ENCODE measurements at places on chromosomes 3 and 15.
A peak's percentile ranks its signal among the peaks of the same experiment; 100 is the strongest.

- DNase-seq, result no peak
Measured at GRCh38 chr15:84762840-84763572, 14.6 kb downstream of the ZNF592 start.

DNA sequence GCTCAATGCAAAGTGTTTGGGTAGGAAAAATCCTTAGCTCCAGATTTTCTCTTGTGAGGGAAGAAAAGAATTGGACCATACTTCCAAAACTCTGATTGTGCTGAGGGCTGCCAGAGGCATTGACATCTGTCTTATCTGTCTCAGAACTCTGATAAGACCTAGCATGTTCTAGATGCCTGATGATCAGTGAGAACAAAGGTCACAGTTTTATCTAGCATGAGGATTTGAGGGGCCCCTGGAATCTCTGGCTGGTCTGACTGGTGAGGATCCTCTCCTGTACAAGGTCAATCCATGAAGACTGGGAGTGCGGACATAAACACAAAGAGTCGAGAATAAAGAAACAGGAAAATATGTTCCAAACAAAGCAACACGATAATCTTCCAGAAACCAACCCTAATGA is 40.1 kb downstream of the GPR149 start:
- DNase-seq, result no peak

DNA sequence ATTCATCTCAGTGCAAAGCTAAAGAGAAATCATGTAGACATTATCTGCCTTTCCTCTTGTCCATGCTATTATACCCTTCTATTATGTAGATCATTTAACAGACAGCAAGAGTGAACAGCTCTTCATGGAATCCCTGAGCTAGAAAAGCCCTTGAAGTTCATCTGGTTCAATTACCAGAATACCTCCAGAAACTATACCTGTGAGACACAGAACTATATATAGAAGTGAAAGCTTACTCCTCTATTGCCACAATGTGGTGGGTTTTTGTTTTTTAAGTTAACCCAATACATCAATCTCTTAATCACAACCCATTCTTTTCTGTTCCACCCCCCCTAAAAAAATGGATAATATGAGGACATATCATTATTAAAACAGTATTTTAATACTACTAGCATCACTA is 347.7 kb downstream of the PLCL2 start:
- no peak for DNase-seq

GRCh38 chr3:129184396-129184657 is 631 bp upstream of the CNBP start:
- peak; percentile 33 for DNase-seq

DNA sequence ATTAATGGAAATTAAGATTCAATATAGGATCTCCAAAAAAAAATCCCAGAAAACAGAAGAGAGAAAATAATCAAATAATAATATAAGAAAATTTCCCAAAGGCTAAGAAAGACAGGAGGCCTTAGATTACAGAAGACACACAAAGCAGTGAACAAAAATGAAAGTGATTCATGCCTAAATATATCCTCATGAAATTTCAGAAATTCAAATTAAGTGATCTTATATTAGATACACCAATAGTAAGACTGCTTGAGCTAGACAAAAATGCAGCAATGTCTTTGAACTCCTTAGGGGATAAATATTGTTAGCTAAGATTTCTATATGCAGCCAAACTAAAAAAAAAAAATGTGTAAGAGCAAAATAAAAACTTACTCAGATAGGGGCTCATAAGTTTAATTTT is 44.6 kb upstream of the ARPP21 start:
- DNase-seq, result no peak

- DNase-seq, result no peak
Measured at GRCh38 chr3:101117980-101118379, 124.8 kb upstream of the ABI3BP start.

- DNase-seq, result peak; percentile 61
Measured at GRCh38 chr15:67146234-67146633, 80.8 kb downstream of the SMAD3 start.

DNA sequence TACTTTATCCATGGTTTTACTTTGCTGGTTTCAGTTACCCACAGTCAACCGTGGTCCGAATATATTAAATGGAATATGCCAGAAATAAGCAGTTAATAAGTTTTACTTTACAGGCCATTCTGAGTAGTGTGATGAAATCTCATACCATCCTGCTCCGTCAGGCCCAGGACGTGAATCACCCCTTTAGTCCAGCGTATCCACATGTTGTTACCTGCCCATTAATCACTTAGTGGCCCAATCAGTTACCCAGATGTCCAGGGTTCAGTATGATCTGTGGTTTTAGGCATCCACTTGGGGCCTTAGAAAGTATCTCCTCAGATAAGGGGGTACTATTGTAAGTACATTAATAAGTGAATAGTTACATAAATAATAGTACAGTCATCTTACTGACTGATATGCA is 88.0 kb downstream of the TTBK2 start:
- DNase-seq, result no peak

DNA sequence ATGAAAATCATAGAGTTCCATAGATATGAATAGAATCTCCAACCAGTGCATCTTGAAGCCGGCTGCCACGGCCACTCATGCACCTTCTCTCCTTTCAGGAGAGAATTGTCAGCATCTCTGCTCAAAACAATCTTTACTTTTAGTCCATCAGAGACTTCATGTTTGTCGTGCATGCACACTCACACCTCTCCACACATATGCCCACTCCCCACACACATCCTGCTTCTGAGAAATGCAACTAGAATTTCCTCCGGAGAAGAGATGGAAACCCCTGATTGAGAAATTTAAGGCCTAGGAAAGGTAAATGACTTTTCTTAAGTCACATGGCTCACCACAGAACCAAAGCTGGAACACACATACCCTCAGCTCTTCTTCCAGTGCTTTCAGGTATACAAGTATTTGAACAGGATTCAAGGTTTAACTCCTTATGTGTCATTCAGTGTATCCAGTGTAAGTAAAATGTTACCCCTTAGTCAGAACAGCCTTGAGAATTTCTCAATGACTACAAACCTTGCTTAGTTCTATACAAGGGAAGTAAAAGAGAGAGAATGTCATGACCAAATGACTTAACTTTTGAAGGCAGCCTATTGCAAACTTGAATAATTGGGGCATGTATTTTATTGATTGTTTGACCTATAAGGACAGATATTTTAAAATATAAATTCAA is 69.1 kb upstream of the TSEN2 start:
- no peak for DNase-seq

- no peak for DNase-seq
Measured at GRCh38 chr3:23743141-23743784, 62.5 kb upstream of the UBE2E1 start.

GRCh38 chr3:71072986-71073385 is 510.5 kb downstream of the FOXP1 start:
- DNase-seq, result no peak

GRCh38 chr3:38002291-38002876 is 11.8 kb downstream of the VILL start:
- no peak for DNase-seq

- no peak for DNase-seq
Measured at GRCh38 chr3:111260878-111261277, 189.3 kb downstream of the NECTIN3 start.

DNA sequence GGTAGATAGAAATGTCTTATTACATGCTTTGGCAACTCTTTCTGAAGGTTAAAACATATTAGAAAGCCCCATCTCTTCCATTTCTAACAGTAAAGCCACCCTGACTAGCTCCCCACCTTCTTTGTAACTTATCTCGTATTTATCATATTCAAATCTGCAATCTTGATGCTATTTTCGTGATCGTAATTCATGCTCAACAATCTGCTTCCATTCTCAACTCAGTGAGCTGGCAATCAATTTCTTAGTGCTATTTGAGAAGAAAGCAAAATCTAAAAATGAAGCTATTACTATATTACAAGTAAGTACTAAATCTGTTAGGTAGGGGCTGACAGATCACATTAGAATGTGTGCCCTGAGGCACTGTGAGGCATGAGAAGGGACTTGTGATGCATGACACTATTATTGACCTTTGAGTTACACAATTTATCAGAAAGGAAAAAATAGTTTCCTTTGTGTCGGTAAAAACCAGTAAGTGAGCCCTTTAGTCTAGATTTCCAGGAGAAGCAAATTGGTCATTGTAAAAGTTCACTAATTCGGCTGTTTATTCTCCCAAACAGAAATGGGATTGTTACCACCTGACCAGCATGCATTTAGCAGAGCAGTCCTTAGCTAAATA is 379.7 kb upstream of the CNTN6 start:
- DNase-seq, result no peak

- DNase-seq, result peak; percentile 69
Measured at GRCh38 chr3:148955544-148956346, 35.6 kb upstream of the GYG1 start.

GRCh38 chr15:73284090-73284716 is 84.6 kb downstream of the HCN4 start:
- no peak for DNase-seq

GRCh38 chr3:24373198-24373959 is 121.3 kb downstream of the THRB start:
- no peak for DNase-seq

- no peak for DNase-seq
Measured at GRCh38 chr3:179953993-179954870, 82.5 kb downstream of the PEX5L start.

Data from tibial artery (tissue), 4 donors.